ENCODE measurements at places on chromosomes 7 and 10.
A peak's percentile ranks its signal among the peaks of the same experiment; 100 is the strongest.

DNA sequence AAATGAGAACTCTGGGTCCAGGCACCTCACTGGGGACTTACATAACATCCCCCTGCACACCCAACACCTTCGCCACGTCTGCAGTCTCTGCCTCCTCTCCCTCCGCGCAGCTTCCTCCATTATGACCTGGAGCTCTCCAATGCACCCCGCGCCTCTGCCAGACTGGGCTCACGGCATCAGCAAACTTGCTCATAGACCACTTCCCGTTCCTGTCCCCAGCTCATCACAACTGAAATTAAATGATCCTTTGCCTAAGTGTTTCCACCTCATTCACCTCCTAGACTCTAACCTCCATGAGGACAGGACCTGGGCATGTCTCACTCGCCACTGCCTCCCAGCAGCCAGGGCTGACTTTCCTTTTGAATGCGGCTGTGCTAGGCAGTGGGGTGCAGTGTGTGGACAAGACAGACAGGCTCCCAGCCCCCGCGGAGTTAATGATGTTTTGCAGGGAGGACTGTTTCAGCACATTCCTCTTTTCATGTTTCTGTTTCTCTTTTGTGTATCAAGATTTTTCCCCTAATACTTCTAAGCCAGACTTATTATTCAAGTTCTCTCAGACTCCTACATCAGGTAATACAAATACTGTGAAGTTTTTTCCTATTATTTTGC is 18.8 kb downstream of the CHST15 start:
- DNase-seq, result no peak

DNA sequence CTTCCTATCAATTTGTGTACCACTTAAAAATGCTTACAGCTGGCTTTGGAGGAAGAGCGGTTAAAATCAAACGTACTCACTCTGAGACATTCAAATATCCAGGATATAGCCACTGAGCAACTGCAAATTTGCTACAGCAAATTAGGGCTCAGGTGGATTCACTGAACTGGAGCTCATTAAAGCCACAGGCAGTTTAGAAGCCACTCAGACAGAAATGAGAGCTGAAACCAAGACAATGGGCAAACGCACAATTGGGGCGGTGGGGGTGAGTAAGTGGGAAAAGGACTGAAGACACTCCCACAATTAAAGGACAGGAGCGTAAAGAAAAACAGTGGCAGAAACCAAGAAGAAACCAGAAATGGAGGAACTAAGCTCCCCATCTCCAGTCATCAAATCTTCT is 20.5 kb downstream of the MPP7 start:
- no peak for DNase-seq

DNA sequence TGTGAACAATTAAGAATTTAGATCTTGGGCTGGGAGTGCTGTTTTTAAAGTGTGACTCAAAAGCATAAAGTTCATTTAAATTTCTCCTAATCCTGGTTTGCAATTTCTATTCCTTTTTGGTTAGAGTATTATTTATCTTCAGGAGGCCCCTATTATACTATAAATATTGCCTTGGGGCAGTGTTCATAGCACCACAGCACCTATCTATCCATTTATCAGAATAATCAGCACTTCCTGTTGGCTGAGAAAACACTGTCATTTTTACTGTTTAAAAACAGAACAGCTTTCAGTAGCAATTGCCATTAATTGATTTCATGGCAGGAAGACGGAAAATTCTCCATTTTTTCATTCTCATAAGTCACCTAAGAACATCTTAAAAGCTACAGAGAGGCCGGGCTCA is 111.4 kb downstream of the KIAA1217 start:
- no peak for DNase-seq

DNA sequence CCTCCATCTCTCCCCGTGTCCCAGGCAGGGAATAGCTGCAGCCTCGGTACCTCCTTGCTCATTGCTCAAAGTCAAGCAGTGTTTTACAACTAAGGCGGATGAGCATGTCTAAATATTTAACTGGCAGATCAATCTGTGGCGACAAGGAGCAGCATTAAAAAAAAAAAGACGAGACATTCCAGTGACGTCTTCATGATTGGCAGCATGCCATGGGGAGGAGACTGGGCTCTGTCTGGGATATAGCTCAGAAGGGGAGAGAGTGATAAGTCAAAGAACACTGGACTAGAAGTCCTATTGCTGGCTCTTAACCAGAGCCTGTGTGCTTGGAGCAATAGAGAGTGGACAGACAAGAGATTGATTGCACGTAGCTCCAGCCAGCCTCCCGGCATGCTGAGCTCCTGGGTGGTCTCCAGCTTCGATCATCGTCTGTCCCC is 287.5 kb upstream of the PODXL start:
- DNase-seq, result no peak

GRCh38 chr7:139284252-139284896 is 53.3 kb downstream of the UBN2 start:
- no peak for DNase-seq

GRCh38 chr10:86003201-86003621 is 363.4 kb downstream of the GRID1 start:
- no peak for DNase-seq

- peak; percentile 52 for DNase-seq
Observed at GRCh38 chr7:25069900-25070443, 55.1 kb downstream of the CYCS start.

DNA sequence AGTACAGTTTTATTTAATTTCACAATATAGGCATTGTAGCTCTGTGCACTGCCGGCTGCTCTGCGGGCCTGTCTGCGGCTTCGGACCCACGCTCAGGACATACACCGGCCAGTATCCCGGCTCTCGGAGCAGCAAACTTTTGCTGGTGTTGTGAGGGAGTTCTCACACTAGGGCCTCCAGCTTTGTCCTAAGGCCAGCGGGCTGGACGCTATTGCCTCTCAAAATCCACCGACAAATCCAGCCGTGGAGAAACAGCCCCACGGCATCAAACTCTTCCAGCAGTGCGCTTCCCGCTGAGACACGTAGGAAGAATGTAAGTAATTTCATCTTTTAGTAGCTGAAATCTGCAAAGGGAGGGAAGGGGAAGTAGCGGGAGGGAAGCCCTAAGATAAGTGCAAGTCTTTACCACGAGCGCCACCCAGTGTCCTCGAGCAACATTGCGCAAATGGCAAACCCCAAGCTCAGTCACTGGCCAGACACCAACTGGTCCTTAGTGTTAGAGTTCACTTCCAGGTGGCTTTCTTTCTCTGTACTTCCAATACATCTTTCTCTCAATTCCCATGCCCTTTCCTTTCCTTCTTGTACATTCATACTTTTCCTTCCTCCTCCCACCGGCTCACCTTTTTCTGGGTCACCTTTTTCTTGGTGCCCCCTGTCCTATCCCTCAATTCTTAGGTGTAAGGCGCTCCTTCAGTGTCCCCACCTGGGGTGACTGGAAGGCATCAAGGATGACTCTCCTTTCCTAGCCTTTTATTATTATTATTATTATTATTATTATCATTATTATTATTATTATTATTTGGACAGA is 3.0 kb upstream of the DLX5 start:
- no peak for DNase-seq

- no peak for DNase-seq
Observed at GRCh38 chr10:113893570-113893969, 39.1 kb downstream of the NHLRC2 start.

DNA sequence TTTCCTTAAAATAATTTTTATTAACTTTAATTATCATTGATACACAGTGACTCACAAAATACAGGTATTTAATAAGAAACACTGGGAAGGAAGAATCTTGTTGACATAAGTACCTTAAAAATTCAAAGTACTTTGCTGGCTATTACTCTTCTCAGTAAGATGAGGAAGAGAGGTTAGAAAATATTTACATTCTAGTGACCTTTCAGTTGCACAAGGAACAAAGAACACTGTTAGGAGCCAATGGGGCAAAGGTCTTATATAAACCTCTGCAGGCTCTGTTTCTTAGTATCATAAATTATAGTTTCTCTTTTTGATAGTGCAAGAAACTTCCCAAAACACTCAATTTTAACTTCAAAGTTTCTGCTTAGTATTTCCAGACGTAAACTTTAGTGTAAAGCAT is 4.8 kb upstream of the TAX1BP1 start:
- DNase-seq, result no peak

DNA sequence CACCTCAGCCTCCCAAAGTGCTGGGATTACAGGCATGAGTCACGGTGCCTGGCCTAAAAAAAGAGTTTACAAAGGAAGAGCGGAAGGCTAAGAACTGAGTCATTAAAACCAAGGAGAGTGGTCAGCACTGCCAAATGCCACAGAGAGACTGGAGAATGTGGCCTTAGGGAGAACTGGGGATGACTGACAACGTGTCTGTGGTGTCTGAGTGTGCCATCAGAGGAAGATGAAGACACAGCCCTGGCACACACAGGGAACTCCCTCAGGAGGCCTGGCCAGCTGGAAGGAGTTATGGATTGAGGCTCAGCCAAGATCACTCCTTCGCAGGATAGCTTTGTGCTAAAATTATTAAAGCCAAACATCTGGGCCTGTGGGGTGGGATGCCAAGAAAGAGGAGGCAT is 3.9 kb upstream of the INA start:
- no peak for DNase-seq

DNA sequence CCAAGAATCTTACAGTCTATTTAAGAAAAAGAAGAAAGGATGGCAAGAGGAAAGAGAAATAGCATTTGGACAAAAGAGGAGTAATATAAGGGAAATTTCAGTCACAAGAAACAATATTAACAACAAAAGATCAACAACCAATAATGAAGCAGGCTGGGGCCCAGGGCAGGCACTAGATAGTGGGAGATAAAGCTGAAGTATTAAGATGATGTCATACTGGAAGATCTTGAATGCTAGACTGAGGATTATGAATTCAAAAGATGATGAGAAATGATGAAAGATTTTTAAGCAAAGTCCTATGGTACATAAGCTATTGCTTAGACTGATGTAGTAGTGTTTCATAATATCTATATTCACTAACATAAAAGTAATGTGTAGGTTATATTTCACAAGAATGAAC is 51.8 kb upstream of the SPOCK2 start:
- DNase-seq, result no peak

DNA sequence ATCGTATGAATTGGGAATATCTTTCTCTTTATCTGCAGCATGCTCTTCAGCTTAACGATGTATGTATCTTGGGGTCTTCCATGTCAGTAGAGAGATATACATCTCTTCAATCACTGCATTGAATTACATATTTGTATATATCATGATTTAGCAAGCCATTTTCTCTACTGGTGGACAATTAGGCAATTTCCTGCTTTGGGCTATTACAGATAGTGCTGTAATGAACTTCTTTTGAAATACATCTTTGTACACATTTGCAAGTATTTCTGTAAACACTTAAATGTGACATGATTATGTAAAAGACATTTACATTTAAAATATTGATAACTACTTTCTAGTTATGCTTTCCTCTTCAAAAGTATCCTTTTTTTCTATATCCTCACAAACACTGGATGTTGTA is 199.0 kb downstream of the PPP1R9A start:
- no peak for DNase-seq
